ENCODE measurements at places on chromosomes 5 and 9. TPM values are rescaled to one million over a fixed set of nuclear protein-coding genes. Genes with fewer than 3 reads are reported as not detected.

- DNase-seq: no peak
These were observed 145.7 kb downstream of the SEMA6A start for GRCh38 chr5:116428966-116429365.

- DNase-seq: no peak
These were observed 21.7 kb downstream of the FAT2 start for GRCh38 chr5:151569132-151570046.

The FAXDC2 gene
- polyA plus RNA-seq: 47.1 TPM

The ZBED3 gene
- polyA plus RNA-seq: 31.0 TPM

The NMUR2 gene
- 0.08 TPM for polyA plus RNA-seq

- DNase-seq: no peak
These were observed 26.1 kb downstream of the SPDL1 start for GRCh38 chr5:169609716-169610115.

DNA sequence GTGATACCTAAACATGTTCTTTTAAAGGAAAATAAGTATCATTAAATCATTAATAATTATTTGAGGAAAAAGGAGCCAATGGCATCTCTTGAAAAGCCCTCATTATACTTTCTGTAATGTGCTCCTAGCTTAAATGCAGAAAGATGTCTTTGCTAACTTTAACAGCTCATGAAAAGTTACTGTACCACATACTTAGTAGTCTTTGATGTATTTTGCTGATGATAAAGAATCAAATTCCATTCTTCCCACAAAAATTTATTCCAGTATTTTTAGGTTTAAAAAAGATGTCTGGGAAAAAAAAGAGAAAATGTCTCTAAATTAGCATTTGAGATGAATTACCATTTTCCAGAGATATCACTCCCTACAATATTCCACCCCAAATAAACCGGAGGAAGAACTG, 112.5 kb downstream of the PPP2R2B start:
- DNase-seq: no peak

DNA sequence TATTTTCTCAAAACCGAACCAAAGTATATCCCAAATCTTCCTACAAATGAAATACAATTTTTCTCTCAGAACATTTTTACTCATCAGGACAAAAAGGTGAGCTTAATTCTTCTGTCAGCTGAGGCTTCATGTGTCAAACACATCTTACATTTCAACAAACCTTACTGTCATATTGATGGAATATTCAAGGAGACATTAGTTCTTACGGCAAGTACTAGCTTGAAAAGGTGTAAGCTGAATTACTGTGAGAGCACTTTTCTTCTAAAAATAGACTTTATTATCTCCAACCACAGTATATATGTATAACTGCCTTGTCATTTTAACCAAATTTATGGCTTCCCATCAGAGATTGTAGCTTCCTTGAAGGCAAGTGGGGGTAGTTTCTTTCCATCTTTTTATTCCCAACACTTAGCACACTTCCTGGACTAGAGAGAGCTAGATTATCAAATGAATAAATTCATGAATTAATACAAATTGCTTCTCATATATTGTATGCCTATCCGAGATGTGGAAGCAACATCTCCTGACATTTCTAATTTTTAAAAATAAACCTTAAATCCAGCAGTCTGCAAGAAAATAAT, 822.7 kb upstream of the DMAC1 start:
- DNase-seq: no peak

DNA sequence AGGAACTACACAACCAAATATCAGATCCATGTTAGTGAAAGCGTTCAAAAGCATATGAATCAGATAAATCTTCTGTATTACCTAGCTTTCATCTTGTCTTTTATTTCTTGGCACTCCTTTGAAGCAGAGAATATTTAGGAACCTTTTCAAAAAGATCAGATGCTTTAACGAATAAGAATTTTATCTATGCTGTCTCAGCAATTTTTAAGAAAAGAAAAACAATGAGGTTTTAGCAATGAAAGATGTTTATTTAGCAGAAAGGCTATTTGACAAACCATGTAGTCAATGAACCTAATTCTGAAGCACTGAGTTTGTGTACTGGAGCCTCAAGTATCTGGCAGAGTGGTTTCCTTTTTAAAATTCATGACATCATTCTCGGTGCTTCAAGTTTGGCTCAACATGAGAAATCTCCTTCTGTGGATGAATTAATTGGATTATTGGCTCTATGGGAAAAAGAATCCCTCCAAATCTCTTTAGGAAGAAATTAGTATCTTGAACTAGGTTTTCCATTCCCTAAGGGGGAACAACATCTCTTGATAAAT, 534.7 kb downstream of the CAAP1 start:
- no peak for DNase-seq

The LRRC19 gene
- 13.1 TPM for polyA plus RNA-seq

DNA sequence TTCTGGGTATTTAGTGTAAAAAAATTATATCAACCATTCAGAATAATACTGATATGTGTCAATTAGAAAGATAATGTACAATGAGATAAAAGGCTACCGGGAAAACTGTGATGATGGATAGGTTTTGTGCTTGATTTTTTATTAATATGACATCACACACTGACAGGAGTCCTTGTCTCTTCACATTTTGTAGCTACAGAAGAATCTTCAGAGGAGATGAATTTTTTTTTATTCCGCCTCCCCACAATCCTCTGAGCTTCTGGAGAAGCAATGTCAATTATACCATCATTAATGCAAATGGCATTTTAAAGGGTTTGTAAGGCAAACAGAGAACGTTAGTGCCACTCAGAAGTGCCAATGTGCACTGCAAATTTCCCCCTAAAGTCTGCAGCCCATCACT, 131.7 kb upstream of the CCNG1 start:
- no peak for DNase-seq

DNA sequence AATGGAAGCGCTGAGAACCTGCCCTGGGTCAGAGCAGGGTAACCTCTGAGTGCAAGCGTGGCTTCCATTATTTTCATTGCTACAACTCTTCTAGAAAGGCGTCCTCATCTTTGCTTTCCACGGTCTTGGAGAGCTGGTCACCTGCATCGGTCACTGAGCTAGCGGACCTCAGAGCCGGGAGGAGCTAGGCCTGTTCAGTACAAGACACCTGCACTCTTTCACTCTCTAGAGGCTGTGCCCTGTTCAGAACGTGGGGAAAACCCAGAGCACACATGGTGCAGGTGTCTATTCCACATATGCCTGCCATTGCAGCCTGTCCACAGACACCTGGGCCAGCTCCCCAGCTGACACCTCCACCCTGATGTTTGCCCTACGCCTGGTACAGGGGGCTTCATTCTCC, 147.8 kb upstream of the IRX2 start:
- DNase-seq: no peak

GRCh38 chr9:26789959-26790358, 102.6 kb downstream of the CAAP1 start:
- DNase-seq: no peak

- no peak for DNase-seq
These were observed 127.6 kb downstream of the GADD45G start for GRCh38 chr9:89732295-89732938.

- DNase-seq: no peak
These were observed 25.7 kb upstream of the FLT4 start for GRCh38 chr5:180675036-180675635.

The CREB3 gene
- polyA plus RNA-seq: 38.0 TPM

GRCh38 chr9:113546566-113546965, 83.0 kb downstream of the RGS3 start:
- no peak for DNase-seq

DNA sequence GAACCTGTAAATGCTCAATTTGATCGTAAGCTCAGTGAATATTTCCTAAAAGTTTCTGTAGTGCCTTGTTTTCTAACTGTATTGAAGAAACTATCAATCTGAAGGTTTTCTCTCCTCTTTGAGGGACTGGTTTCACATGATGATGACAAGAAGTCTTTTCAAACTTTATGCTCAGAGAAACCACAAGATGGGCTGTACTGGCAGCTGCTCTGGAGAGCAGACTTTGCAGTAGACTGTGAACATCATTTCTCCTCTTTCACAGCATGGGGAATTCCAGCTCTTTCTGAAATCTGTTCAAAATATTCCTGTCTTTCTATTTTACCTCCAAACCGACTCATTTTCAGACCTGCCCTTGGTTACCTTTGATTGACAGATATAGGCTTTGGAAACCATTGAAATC, 194.4 kb downstream of the IZUMO3 start:
- DNase-seq: no peak

The BTNL8 gene
- polyA plus RNA-seq: 0.51 TPM

- DNase-seq: no peak
These were observed 46.4 kb downstream of the RBM27 start for GRCh38 chr5:146249801-146250200.

- no peak for DNase-seq
These were observed 87.5 kb upstream of the EQTN start for GRCh38 chr9:27384262-27385014.

Measured in left renal cortex interstitium (tissue), 4 donors.